COR-L47 (cell line): ENCODE measurements at places on chromosomes 12 and 14.

DNA sequence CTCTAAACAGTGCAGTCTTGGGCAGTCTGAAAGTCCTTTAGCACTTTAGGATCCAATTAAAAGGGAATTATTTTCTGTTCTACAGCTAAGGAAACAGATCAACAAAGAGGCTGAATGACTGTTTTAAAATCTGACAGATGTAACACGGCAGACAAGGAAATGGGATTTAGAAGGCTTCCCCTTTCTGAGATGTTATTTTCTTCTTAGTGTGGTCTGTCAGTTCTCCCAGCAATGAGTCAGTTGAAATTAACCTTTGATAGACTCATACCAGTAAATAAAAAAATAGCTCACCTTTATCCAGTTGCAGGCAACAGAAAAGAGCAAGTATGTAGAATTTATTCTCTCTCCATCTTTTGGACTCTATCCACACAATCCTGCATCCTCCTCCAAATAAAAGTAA lies 98.1 kb downstream of the NEDD1 start:
- no peak for DNase-seq

GRCh38 chr14:72254937-72255472 lies 322.8 kb downstream of the RGS6 start:
- DNase-seq = no peak

DNA sequence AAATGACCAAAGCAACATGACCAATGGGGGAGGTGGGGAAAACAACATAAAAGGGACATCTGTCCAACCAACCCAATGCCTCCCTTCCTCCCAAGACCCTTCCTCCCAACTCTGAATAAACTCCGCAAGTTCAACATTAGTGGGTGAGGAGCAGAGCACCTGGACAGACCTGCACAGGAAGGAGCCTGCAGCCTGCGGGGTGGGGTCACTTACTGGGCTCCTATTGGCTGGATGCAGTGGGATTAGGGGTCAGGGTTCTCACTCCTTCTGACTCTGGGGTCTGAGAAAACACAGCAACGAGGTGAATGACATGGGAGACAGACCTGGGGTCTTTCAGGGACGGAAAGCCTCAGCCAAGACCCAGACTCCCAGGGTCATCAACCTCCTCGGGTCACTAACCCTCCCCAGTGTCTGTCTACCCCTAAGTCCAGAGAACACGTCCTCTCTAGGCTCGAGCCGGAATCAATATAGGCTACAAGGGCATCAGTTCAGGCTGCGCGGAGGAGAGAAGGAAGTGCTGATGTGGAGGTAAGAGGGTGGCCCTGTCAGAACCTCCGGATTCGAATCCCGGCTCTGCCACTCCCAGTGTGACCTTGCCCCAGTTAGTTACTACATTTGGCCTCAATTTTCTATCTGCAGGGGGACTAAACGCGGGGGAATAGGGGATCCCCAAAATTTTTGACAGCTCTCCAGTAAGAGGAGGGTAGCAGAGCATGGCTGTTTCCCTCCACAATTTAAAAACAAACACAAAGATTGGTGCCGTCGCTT lies 860 bp downstream of the NDRG2 start:
- no peak for DNase-seq

GRCh38 chr14:90426663-90427062 lies 29.8 kb downstream of the CALM1 start:
- DNase-seq = peak; percentile 34

GRCh38 chr12:93166541-93167307 lies 211.0 kb upstream of the NUDT4 start:
- no peak for DNase-seq

GRCh38 chr12:89977405-89978085 lies 268.9 kb upstream of the ATP2B1 start:
- DNase-seq = no peak

DNA sequence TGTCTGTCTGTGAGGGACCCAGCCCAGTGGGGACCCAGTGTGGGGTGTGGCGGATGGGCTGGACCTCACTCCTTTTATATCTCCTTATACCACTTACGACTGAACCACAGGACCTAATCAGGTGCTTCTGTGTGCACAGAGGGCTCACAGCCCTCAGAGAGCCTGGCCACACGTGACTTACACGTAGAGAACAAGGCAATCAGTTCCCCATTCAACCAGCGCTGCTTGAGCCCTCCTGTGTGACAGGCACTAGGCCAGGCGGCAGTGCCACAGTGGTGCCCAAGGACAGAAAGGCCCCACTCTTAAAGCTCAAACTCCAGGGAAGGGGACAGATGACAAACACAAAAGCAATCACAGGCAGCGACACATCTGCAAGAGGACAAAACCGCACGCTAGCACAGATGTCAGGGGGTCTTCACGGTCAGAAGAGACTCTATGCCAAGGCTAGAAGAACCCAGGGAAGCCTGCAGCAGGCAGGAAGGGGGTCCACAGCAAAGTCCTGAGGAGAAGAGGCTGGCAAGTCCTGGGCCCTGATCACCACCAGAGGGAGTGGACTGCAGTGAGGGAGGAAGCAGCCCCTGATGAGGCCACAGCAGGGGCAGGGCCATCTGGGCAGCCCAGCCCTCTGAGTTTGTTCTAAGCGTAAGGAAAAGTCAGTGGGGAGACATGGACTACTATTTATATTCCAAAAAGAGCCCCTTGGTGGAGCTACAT lies 39.3 kb downstream of the SETD3 start:
- DNase-seq = no peak

DNA sequence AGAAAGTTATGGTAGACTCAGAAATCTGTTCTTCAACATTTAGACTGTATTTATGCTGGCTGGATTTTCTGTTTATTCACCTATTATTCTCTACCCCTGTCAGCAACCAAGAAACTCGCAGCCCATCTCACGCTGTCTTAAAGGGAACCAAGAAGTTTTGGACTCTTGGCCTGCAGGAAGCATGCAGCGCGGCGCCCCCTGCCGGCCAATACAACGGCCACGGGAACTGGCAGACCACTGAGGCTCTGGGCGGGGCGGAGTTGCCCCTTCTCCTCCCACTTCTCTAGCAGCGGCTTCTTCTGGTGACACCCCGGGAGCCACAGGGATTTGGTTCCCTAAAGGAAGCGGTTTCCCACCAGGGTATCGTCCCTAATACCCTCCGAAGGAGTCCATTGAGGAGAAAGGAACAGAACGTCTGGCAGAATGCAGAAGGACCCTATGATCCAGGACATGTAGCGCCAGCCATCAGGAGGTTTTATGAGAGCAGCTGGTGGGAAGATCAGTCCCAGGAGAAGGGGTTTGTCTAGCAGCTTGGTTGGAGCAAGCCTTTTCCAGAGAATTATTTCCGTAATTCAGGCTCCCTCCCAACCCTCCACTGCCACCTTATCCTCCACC lies 21.0 kb upstream of the RNASE2 start:
- no peak for DNase-seq

- no peak for DNase-seq
Observed at GRCh38 chr12:91516695-91517047, 334.1 kb upstream of the DCN start.

GRCh38 chr12:29041621-29042020 lies 107.5 kb upstream of the FAR2 start:
- DNase-seq = no peak

- DNase-seq = no peak
Observed at GRCh38 chr12:25054076-25054782, 105.3 kb upstream of the BCAT1 start.

DNA sequence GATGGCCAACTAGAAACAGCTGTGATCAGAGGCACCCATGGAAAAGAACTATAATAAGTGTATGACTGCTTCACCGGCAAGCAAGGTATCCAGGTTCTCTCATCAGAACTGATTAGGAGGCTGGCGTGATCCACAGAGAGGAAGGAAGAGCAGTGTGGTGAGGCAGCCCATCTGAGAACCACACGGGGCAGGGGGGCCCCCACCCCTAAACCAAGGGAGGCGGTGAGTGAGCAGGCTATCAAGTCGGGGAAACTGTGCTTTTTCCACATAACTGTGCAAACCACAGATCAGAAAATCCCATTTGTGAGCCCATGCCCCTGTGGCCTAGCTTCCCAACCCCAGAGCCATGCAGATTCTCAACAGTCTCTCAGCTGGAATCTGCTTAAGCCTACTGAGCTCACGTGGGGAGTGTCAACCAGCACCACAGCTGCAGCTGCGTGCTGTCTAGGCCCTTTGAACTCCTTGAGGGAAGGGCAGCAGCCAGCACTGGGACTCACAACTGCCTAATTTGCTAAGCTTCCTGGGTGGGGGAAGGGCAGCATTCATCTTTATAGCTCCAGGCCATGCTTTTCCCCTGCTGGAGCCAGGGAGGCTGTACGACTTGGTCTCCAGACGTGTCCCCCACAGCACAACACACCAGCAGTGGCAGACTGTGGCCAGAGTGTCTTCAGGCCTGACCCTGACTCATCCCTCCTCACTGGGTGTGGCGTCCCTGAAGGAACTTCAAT lies 444.4 kb upstream of the ATP2B1 start:
- no peak for DNase-seq

DNA sequence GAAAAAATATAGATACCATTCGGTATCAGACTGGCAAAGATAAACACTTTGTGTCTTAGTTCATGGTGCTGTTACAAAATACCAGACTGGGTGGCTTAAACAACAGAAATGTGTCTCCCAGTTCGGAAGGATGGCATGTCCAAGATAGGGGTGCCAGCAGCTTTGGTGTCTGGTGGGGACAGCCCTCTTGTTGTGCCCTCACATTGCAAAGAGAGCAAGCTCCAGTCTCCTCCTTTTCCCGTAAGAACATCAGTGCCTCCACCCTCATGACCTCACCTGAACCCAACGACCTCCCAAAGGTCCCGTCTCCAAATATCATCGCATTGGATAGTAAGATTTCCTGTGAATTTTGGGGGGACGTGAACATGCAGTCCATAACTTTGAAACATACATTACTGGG lies 12.4 kb downstream of the ZBTB42 start:
- no peak for DNase-seq

- DNase-seq = no peak
Observed at GRCh38 chr12:80867941-80868340, 69.8 kb downstream of the LIN7A start.

DNA sequence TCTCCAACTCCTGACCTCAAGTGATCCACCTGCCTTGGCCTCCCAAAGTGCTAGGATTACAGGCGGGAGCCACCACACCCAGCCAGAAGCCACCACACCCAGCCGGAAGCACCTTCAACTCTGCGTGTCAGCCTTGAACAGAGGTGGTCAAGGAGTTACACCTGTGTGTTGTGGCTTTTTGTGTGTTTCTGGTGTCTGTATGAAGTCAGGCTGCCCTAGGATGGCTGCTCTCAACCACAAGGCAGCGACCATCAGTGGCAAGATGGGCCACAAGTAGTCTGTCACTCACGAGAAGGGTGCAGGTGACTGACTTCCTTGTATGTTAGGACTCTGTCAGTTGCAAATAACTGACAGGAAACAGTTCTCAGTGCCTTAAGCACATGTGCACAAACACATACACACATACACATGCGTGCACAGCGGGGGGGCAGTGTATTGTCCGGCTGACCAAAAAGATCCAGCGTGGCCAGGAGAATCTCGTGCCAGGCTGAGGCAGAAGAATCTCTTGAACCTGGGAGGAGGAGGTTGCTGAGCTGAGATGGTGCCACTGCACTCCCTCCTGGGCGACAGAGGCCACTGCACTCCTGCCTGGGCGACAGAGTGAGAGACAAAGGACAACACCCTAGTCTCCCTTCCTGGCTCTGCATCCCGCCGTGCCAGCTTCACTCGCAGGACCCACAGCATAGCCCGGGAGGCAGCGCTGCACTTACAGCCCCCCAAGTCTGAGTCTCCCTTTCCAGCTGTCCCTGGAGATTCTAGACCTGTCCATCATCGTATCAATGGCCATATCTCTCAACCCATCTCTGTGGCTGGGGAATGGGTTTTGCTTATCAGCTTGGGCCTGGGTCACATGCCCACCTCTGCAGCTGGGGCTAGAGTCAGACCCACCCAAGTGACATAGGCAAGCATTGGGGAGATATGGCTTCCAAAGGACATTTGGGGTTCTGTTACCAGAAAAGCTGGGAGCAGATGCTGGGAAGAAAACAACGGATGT lies 13.7 kb downstream of the P2RX4 start:
- DNase-seq = no peak

DNA sequence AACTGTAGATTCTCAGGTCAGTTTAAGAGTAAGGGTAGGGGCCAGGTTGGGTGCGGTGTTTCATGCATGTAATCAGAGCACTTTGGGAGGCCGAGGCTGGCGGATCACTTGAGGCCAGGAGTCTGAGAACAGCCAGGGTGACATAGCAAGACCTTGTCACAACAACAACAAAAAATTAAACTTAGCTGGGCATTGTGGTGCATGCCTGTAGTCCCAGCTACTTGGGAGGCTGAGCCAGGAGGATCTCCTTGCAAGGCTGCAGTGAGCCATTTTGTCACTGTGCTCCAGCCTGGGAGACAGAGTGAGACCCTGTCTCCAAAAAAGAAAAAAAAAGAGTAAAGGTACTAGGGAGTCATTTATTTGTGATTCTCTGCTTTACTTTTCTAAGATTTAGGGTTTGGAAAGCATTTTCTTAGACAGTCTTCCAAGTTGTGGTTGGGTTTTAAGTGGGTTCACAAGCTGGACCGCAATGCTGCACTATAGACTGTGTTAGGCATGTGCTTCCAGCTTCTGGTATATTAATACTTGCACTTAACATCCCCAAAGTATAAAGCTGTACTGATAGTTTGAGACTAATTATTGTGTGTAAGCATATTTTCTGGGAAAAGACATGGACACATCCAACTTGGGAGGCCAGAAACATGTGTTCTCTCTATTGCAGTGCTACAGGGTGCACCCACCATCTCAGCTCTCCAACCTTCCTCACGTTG lies 49.1 kb upstream of the HECTD1 start:
- no peak for DNase-seq

- DNase-seq = no peak
Observed at GRCh38 chr14:96062506-96062905, 23.3 kb downstream of the C14orf132 start.

GRCh38 chr12:80698847-80699542 lies 8.4 kb upstream of the MYF6 start:
- DNase-seq = no peak

GRCh38 chr12:96774496-96775256 lies 132.4 kb upstream of the NEDD1 start:
- DNase-seq = no peak

DNA sequence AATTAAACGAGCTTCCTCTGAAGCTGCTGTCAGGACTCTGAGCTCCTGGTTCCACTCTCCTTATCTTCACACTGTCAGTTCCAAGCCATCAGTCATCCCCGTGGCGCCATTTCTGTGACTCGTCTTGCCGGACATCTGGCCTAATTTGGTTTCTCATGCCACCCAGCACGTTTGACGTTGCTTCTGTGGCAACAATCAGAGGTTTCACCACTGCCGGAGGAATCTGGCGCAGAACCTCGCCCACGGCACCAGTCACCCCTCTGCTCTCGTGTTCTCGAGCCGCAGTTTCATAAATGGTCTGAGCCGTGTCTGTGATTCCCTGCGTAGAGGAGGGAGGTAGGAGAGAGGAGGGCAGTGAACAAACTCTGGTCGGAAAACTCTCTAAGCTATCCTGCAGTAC lies 29.7 kb downstream of the BDKRB1 start:
- DNase-seq = no peak

DNA sequence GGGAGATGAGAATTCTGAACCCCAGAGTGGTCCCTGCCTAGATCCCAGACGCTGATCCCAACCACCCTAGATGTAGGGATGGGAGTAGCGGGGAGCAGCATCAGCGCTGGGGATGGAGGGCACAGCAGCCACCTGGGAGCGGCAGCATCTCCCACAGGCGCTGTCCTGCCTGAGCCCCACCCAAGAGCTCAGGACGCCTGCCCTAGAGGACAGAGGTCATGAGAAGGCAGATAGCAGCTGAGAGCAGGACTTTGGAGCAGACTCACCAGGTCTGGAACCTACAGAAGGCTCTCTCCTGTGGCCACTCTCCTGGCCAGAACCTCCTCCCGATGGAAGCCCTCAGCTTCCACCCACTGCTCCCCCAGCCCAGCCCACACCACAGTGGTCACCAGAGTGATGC lies 7.2 kb downstream of the CCDC85C start:
- DNase-seq = no peak

- DNase-seq = no peak
Observed at GRCh38 chr12:110001596-110001995, 2.4 kb downstream of the ANKRD13A start.
